ENCODE measurements at places on chromosomes 4 and X. TPM values are rescaled to one million over a fixed set of nuclear protein-coding genes. Genes with fewer than 3 reads are reported as not detected.

SORCS2 gene
- polyA plus RNA-seq = 3.9 TPM

CFI gene
- 112 TPM for polyA plus RNA-seq

DNAAF6 gene
- polyA plus RNA-seq = not detected

LONRF3 gene
- polyA plus RNA-seq = 2.8 TPM

PRKG2 gene
- 0.15 TPM for polyA plus RNA-seq

BEX2 gene
- 55.9 TPM for polyA plus RNA-seq

XK gene
- 1.3 TPM for polyA plus RNA-seq
